Fibroblast of mammary gland (primary cell): ENCODE measurements at places on chromosomes 11 and 22.

DNA sequence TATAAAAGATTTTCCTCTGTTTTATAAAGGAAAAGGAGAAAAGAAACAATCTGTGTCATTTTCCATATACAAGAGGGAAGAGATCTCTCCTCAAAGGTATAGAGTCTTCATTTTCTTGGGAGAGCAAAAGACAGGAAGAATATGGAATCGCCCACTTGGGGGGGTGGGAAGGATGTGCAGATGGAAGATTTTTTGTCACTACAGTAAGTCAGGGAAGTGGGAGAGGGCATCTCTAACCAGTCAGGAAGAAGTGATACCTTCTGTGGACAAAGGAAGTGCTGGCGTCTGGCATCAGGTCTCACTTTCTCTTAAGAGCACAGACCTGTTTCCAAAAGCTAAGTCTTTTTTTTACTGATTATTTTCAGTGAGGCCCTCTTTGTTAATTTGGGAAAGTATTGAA is 1.4 kb downstream of the PRR14L start:
- peak; percentile 28 for DNase-seq

GRCh38 chr11:75263944-75264349 is 23.4 kb downstream of the TPBGL start:
- DNase-seq, result no peak

DNA sequence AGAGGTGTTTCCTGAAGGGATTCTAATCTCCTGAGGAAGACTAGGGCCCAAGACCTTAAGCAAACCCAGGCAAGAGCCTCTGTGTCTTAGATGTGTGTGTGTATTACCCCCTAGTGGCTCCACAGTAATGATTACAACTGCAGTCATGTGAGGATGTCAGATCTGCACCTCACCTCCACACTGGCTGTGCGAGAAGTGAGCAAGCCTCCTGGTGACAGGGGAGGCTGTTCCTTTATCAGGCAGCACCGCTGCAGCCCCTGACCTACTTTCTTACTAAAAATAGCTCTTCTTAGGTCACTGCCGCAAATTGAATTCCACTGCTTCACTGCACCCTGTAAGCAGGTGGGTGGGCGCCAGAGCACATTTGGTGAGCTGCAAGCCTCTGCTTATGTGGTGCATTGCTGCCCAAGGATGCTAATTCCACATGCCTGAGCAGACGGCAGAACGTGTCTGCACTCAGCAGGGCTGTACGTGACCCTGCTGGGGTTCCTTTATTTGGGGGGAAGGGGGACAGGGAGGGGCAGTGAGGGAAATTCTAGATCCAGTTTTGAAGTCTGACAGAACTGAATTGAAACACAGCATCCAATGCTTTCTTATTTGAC is 112.4 kb downstream of the KCNC1 start:
- DNase-seq, result peak; percentile 69

- no peak for DNase-seq
Observed at GRCh38 chr22:25935266-25936058, 193.5 kb downstream of the MYO18B start.

GRCh38 chr11:117409511-117409910 is 81.9 kb downstream of the CEP164 start:
- no peak for DNase-seq

- DNase-seq, result no peak
Observed at GRCh38 chr11:8811571-8811970, 99.4 kb upstream of the AKIP1 start.

GRCh38 chr11:110737593-110737992 is 25.4 kb upstream of the ARHGAP20 start:
- no peak for DNase-seq

DNA sequence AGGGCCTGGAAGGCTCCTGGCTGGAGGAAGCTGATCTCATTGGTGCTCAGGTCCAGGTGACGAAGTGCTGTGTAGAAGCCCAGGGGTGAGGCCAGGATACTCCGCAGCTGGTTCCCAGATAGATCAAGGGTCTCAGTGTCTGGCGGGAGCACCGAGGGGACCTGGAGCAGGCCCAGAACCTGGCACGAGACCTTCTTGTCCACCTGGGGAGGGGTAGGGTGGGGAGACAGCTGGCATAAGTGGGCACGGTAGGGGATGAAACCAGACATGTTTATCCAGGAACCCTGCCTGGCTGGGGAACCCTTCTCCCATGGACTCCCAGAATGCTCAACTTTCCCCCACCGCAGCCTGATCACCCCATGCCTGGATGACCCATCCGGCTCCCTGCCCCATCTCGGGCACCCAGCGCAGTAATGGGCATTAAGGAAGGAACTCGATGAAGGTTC is 9.2 kb downstream of the LRRC32 start:
- no peak for DNase-seq

GRCh38 chr11:22778642-22779041 is 51.0 kb downstream of the SVIP start:
- no peak for DNase-seq

DNA sequence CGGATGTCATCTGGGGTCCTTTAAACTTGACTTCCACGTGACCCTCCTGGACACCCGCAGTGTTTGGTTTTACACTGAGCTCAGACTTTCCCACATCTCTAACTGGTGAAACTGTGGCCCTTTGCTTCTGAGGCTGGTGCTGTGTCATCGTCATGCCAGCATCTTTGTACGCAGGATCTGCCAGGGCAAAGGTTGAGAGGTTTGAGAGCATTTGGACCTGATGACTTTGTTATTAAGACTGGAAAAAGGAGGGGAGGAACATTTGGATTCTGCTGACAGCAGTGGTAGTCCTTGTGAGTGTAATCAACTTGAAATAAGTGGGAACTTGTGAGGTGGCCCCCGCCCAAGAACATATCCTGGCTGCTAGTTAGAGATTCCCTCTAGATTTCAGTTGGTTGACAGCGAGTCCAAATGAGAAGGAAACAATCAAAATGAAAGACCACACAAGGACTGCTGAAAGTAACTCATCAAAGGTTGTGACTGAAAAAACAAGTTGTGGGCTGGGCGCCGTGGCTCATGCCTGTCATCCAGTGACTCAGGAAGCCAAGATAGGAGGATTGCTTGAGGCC is 102.5 kb downstream of the KIAA1671 start:
- no peak for DNase-seq

DNA sequence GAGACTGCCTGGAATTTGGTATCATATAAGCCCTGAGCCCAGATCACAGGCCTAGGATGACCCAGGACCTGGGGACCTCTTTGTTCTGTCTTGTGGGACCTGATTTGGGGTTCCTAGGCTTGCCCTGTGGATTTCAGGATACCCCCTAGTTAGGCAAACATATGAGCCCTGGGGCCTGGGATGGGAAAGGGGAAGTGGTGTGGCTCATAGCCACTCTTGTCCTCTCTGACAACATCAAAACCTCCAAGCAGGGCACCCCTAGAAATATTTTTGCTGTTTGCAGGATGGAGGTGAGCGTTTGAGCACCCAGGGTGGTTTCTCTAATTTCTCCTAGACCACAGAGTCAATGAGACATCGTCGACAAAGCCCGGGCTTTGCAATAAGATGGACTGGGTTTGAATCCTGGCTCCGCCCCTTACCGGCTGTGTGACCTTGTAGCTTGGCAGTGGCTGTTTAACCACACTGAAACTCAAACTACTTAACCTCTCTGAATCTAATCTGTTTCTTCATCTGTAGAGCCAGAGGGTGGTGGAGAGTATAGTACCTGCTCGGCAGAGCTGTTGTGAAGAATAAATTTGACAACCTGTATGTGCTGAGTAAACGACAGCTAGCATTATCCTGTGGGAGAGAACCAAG is 5.3 kb upstream of the LRRC10B start:
- DNase-seq, result no peak

DNA sequence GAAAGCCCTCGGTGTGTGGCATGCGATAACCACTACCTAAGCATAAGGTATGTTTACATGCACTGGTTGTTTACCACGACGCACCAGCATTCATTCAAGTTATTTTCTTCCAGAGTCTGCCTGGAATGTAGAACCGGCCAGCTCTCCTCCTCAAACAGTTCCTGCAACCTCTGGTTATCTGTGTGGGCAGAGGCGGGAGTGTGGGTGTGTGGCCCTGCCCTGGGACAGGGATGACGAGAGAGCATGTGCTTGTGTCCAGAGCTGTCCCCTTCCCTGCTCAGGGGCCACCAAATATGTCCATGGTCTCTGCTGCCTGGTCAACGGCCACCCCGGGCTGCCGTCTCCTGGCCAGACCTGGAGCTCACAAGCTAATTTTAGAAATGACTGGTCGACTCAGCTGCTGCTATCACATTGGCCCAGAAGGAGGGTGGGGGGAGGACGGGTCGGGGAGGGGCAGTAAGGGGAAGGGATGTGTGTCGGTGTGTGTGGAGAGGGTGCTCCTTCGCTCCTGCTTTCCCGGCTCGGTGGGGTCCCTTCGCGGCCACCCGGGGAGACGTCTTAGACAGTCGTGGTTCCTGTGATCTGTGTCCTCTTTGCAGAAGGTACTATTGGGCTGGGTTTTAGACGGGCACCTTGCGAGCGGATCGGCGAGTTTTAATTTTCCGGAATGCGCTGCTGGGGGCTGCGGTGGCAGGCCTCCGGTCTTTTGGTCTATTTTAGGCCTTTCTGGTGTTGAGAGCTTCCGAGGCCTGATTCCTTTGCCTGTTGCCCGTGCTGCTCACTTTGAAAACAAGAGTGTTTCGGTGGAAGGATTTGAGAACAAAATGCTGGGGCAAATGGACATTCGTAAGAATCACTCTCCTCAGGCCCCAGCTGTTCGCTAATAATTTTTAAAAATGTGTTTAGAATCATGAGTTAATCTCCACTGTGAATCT is at the start of gene MYO18B:
TSS of gene MYO18B (plus strand) at position 497 of the 935 bp plus-strand sequence. CDS start 18,905 bp downstream, outside the sequence.
- no peak for DNase-seq

DNA sequence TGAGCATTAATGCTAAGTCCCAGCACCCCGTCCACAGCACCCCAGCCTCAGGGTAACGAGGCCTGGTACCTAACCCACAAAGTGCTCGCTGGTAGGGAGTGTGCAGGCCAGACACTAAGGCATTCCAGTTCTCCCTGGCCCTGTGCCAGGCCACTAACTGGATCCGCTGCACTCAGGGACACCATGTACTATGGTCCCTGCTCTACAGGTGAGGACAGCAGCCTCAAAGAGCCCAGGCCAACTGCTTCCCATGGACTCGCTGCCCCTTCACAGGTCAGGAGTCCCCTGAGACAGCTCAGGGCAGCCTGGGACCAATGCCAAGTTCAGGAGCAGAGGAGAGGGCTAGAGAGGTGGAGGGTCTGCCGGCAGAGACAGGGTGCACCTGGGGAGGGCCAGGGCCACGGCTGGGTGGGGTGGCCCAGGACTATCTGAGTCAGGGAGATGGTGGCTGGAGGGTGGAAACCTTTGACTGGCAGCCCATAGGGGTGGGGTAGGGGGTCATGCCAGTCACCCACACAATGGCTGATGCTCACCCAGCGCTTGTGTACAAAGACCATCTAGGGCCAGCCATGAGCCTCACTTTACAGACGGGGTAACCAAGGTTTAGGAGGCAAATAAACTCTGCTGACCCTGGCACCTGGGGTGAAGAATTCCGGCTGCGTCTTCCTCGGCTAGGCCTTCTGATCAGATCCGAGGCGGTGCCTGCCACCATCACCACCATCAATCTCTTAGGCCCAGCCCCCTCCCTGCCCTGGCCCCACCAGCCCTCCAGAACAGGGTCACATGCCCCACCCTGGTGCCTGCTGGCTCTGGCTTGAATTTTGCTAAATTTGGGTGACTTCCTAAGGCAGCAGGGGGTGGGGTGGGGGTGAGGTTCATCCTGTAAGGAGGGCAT is 5.6 kb downstream of the OSBPL5 start:
- peak; percentile 29 for DNase-seq

- DNase-seq, result no peak
Observed at GRCh38 chr11:124751391-124751740, 689 bp downstream of the VSIG2 start.
